ENCODE measurements at places on chromosomes 3 and 15.

- DNase-seq = no peak
These were observed 182.7 kb downstream of the GOLGA6L6 start for GRCh38 chr15:20358779-20359414.

DNA sequence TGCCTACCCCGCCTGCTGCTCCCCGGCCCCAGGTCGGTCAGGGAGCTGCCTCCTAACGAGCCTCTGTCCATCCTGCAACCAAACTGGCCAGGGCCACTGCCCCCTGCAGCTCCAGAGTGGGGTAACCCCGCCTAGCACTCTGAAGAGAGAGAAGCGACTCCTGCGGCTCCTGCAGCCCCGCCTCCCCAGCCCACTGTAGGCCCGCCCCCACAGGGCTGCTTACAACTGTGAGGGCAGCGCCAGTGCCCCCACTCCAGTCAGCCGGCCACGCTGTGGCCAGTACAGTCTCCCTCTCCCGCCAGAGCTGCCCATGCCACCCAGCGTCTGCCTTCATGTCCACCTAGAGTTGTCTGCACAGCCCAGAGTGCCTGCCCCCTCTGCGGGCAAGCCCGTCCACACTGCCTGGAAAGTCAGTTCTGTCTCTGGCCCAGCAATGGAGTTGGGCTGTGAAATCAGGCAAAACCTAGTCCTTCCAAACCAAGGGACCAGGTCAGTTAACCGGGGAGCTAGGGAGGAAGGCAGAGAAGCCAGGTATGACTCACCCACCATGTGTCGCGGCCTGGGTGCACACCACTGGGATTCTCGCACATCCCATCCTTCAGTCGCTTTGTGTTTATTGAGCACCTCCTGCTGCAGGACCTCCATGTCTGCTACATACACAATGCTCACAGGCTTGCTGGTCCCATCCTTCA lies 2.4 kb downstream of the UCN2 start:
- no peak for DNase-seq

DNA sequence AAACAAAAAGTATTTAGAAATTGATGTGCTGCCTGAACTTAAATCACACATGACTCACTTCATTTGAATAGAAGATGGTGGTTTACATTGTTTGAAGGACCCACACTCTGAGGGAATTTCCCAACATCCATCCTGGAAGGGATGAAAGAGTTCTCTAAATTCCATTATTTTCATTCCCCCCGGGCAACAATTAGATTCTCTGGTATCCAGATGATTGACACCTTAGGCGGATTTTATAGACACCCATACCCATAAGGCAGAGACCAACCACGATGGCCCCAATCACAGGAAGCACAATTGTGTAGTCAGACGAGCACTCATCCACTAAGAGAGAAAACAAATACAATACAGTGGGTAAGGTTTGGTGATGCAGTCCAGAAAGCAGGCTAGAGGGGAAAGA lies 24.6 kb upstream of the MCCC1 start:
- peak; percentile 18 for DNase-seq

DNA sequence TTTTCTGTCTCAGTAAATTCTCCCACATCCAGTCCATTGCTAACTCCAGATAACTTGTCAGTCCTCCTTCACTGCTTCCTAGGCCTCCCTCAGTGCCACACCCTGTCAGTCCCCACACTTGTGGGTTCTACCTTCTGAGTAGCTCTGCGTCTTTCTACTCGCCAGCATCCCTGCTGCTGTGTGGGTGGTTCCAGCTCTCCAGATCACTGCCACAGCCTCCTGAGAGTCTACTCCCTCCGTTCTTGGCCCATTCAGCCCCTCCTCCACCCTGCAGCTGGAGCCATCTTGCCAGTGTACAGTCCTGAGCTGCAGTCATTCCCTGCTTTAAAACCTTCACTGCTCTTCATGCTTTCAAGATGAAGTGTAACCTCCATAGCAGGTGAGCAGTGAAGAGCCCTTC lies 45.3 kb downstream of the MAP2K5 start:
- DNase-seq = no peak

DNA sequence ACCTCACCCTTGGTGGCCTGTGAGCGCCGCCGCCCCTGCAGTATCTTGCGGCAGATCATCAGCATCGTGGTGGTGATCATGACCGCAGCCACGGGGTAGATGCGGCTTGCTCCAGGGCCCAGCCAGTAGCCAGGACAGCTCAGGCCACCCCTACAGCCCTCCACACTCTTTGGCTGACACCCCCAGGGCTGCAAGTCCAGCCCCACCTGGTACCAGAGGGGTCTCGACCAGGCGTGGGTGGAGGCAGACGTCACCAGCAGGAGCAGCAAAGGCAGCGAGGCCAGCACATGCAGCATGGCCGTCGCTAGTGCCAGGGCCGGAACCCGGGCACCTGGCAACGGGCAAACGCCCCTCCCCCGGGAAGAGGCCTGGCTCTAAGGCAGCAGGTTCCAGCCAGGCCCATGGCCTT lies at the start of gene TMEM89:
Gene TMEM89 (minus strand): TSS at position 309 of the 409 bp plus-strand sequence. CDS start 13 bp downstream, at position 296.
- DNase-seq = no peak

- peak; percentile 35 for DNase-seq
These were observed 490.4 kb upstream of the CFAP20DC start for GRCh38 chr3:59540241-59540640.

GRCh38 chr15:56187665-56188064 lies 56.0 kb downstream of the RFX7 start:
- no peak for DNase-seq

DNA sequence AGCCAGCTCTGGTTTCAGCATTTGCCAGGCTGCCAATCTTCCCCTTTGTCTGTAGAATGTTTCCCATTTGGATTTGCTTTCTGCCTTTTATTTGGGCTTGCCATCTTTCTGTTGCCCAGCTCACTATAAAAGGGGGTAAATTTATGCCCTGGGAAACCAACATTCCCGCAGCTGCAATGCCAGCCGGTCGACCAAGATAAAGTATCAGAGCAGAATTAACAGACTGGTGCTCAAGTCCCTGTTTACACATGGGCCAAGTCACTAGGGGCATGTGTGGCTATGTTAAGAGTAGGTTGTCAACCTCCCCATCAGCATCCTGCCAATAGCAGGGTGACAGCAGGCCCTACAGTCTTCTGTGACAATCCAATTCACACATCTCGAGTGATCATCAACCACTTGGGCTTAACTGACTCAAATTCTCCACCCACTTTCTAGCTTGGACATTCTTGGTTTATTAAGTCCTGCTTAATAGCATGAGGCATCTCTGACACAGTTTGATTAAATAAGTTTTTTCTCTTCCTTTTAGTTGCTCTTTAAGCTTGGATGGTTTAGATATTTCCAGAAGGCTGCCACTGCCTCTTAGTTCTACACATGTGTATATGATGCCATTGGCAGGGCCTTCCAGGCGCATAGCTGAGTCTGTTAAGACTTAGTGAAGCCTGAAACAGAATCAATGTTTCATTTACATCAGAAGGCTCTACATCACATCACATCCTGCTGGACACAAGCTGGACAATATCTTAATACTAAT lies 24.1 kb upstream of the VEPH1 start:
- no peak for DNase-seq

DNA sequence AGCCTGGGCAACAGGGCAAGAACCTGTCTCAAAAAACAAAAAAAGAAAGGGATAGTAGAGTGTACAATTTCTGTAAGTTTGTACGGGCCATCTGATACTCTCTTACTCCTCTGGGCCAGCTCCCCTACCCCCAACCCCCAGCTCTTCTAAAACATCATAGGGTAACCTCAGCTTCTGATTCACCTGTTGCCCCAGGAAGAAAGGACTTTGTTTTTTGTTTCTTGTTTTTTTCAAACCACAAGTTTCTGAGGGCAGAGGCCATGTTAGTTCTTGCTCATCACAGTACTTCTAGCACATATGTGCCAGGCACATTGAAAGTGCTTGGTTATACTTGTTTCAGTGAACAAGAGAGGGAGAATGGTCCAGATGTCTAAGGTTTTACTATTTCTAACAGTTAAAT lies 20.2 kb downstream of the ATOSA start:
- DNase-seq = no peak

- DNase-seq = no peak
These were observed 428.5 kb upstream of the CNTN3 start for GRCh38 chr3:75042941-75043340.

- no peak for DNase-seq
These were observed 363.3 kb upstream of the THRB start for GRCh38 chr3:24857945-24858344.

- DNase-seq = no peak
These were observed 1292.6 kb downstream of the SI start for GRCh38 chr3:163785693-163786092.

DNA sequence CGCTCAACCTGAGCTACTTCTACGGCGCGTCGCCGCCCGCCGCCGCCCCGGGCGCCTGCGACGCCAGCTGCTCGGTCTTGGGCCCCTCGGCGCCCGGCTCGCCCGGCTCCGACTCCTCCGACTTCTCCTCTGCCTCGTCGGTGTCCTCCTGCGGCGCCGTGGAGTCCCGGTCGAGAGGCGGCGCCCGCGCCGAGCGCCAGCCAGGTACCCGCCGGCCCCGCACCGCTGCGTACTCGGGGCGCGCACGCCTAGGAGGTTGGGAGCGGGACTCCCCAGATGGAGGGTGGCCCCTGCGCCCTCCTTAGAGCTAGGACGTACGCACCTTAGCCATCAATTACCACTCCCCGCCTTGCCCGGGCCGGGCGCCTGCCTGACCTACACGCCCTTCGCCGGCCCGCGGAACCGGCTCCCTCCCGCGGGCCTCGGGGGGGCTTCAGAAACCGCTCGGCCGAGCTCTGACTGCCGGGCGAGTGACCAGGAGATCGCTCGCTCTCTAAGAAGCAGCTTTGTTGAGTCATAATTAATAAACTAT lies 466 bp downstream of the NFKBIZ start:
- no peak for DNase-seq

All from non-pigmented ciliary epithelial cell (primary cell).